ENCODE measurements at places on chromosomes 11 and 22.
A peak's percentile ranks its signal among the peaks of the same experiment; 100 is the strongest.

DNA sequence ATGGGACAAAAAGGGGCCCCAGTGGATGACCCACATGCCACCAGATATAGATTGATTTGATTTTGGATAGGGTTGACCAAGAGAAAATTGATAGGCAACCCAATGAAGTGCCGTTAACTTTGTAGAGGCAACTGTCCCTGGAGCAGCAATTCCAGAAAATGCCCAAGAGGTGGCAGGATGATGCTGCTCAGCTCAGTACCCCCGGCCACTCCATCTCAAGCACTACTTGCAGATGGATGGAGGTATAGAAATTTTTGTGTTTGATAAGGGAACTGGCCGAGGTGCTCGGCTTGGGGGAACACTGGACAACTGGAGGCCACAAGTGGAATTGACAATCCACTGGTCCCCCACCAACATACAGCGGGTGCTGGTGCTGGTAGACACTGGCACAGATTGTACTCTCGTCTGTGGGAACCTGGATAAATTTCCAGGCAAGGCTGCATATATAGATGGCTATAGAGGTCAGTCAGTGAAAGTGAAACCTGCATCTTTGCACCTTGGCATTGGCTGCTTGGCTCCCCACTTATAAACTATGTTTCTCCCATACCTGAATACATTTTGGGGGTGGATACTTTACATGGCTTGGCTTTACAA lies 86.3 kb downstream of the CCDC83 start:
- DNase-seq: peak; percentile 20

GRCh38 chr11:131688048-131688693 lies 317.8 kb downstream of the NTM start:
- peak; percentile 72 for DNase-seq

GRCh38 chr11:75308116-75308515 lies 43.3 kb downstream of the ARRB1 start:
- no peak for DNase-seq

DNA sequence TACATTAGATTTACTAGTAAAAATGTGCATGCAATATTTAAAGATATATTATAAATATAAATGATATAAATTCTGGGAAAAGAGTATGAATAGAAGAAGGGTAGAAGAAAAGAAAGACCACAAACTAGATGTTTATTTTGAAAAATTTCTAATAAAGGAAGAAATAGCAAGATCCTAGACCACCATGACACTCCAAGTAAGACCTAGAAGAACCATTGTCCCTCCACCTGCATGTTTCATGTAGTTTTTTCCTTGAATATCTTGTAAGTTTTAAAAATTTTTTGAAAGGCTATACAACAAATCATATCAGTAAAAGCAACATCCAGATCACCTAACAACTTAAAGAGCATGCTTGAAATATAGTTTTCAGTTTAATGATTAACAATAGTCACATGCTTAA lies 46.8 kb downstream of the ARHGAP32 start:
- DNase-seq: no peak

DNA sequence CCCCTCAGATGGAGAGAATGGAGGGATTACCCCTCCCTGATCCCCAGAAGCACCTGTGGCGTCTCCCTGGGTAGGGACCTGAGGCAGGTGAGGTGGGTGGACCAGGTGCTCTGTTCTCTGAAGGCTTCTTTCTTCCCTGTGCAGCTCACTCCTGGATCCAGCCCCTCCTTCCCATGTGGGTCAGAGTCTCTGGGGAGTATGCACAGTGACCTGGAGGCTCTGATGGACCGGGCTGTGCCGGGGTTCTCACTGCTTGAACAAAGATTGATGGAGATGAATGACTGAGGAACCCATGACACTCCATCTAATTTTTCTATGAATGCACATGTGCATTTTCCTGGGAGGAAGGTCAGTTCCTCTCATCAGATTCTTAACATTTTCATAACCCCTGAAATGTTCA lies 78.6 kb upstream of the SHANK2 start:
- no peak for DNase-seq

DNA sequence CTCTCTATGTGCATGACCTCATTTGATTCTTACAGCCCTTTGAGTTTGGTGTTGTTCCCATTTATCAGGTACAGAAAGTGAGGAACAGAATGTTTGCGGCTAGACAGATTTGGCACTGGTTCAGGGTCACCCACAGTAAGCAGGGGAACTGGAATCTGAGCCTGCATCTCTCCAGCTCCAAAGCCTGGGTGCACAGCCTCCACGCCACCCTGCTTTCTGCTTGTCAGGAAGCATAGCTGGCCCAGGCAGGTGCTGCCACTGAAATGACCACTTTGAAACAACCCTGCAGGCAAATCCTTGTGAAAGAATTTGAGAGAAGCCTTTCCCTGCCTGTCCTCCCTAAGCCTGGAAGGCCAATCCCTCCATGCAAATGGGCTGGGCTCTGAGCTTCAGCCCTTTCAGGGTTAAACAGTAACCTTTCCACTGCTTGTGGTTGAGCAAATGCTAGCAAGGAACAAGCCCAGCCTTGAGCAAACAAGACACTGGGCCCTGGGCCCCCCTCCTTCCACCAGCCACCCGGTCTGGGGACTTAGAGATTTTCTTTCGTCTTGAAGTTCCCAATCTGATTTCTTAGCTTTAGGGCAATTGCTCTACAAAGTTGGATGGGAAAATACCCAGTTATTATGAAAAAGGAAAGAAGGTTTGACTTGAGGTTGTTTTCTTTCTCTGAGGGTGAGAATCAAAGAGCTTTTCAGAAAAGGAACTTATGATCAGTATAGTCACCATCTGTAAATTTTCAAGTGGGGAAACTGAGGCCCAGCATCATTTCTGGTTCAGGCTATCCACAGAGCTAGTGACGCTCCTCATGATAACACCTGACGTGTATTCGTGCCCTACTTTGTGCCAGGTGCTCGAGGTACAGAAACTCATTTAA lies 19.4 kb downstream of the EHF start:
- no peak for DNase-seq

- DNase-seq: no peak
Measured at GRCh38 chr11:122661182-122661945, 5.8 kb downstream of the UBASH3B start.

GRCh38 chr11:14499178-14499559 lies 442 bp downstream of the COPB1 start:
- DNase-seq: no peak

DNA sequence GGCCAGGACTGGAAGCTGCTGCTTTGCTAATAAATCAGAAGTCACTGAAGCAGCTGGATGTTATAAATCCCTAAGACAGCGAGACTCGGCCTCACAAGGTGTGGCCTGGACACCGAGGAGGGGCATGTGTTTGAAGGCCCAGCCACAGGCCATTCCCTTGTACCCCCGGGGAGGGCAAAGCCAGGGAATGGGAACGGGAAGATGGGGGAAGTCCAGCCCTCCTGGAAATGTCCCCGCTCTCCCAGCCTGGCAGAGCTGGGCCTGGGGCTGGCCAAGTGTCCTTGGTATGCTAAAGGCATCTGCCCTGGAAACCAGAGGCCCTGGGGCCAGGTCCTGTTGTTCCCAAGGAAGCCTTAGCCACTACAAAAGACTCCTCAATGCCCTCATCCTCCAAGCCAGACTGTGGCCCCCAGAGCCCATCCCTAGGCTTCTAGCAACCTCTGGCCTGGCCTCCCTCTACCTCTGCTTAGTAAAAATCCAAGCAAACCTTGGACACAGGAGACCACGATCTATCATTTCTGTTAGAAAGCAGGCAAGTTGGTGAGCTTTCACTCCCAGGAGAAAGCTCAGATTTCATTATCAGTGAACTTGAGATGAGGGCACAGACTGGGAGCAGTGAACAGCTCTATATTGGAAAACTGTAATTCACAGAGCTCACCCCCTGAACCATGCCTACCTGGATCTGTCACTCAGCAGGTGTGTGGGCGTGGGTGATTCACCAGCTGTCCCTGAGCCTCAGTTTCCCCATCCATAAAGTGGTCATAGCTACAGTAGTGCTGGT lies 11.0 kb downstream of the CHST1 start:
- no peak for DNase-seq

GRCh38 chr11:122917311-122917710 lies 34.8 kb downstream of the JHY start:
- no peak for DNase-seq

DNA sequence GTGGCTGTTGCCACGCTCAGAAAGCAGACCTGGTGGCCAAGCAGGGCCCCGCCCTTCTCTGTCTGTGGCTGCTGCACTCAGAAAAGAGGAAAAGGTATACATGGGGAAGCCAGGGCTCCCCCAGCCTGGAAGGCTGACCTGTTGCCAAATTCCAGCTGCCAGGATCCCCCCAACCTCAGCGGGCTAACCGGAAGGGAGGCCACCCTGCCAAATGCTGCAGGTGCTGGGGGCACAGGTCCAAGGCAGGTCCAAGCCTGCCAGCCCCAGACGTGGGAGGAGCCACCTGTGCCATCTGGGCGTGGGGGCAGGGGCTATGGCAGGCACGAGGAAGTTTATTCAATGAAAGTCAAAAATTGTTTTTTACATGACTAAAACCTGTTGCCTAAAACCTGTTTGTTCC lies 2.6 kb downstream of the NPTXR start:
- DNase-seq: no peak

DNA sequence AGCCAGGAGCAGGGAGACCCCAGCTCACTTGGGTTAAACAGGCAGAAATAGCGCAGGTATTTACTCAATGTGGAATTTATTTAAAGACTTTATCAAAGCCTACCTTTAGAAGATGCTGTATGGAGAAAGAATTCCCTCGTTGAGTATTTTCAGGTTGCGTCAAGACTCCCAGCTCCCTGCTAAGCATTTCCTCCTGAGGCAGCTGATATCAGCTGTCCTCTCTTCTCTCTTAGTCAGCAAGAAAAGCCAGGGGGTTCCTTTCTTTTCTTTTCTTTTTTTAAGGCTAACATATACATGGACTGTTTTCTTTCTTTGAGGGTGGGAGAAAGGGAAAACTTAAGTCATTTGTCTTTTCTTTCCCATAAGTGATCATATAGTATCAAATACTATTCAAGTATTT lies 125.8 kb upstream of the POU2AF2 start:
- DNase-seq: no peak

GRCh38 chr22:26552466-26552865 lies 37.5 kb downstream of the TPST2 start:
- DNase-seq: no peak

- no peak for DNase-seq
Measured at GRCh38 chr11:128422576-128423370, 164.6 kb downstream of the ETS1 start.

DNA sequence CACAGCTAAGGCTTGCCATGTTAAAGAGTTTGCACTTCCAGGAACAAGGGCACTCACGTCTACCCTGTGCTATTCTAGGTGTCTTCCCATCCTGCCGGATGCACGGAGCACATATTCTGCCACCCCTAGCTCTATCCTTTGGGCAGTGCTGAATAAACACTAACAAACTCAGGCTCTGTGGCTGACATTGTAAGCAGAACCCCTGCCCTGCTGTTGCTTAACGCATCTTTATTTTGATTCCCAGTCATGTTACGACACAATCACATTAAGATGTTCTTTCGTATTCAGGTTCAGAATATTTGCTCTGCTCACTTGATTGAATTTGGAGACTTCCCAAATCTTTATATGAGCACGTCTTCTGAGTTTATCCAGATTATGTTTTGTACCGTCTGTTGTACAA lies 3.7 kb upstream of the HDHD5 start:
- DNase-seq: no peak

DNA sequence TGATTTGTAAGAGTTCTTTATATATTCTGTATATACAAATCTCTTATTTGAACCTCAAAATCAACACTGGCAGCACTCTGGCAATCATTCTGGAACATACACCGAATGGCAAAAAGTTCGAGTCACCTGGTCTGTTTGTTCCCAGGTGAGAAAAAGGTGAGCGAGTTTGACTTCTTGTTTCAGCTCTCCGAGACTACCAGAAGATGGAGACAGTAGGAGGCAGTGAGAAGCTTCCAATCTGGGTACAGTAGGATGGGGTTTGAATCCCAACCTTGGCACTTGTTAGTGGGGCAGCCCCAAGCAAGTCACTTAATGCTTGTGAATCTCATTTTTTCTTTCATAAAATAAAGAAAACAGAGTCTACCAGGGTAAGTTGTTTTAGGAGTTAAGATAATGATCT lies 76.4 kb downstream of the C2CD3 start:
- no peak for DNase-seq

DNA sequence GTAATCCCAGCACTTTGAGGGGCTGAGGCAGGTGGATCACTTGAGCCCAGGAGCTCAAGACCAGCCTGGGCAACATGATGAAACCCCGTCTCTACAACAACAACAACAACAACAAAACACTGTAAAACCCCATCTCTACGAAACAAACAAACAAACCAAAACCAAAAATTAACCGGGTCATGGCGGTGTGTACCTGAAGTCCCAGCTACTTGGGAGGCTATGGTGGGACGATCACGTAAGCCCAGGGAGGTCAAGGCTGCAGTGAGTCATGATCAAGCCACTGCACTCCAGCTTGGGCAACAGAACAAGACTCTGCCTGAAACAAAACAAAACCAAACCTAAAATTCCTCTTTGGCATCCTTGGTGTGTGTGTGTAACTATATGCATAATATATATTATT lies 7.0 kb upstream of the POLA2 start:
- no peak for DNase-seq

DNA sequence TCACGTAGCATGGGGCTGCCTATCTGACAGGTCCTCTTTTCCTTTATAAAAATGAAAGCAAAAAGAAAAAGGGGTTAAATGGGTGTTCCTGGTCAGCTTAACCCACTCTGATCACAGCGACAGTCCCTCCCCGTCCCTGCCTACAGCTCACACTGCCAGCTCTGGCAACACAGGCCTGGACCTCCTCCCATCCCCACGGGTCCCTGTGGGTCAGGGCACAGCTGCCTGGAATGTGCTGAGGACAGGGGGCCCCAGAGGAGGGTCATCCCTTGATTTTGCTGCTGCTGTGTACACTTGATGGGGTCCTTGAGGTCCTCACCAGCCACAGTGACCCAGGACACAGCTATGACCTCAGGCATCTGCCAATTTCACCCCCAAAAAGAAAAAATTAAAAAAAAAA lies 29.6 kb upstream of the CYP2D6 start:
- DNase-seq: no peak

GRCh38 chr11:94424011-94424410 lies 22.8 kb upstream of the GPR83 start:
- no peak for DNase-seq
